C1 segment of cervical spinal cord (tissue), 14 donors: ENCODE measurements at places on chromosomes 11 and 22.

- DNase-seq = no peak
These were observed 6.2 kb downstream of the PICALM start for GRCh38 chr11:86062719-86063118.

- DNase-seq = no peak
These were observed 28.7 kb upstream of the LMO1 start for GRCh38 chr11:8292351-8292750.

DNA sequence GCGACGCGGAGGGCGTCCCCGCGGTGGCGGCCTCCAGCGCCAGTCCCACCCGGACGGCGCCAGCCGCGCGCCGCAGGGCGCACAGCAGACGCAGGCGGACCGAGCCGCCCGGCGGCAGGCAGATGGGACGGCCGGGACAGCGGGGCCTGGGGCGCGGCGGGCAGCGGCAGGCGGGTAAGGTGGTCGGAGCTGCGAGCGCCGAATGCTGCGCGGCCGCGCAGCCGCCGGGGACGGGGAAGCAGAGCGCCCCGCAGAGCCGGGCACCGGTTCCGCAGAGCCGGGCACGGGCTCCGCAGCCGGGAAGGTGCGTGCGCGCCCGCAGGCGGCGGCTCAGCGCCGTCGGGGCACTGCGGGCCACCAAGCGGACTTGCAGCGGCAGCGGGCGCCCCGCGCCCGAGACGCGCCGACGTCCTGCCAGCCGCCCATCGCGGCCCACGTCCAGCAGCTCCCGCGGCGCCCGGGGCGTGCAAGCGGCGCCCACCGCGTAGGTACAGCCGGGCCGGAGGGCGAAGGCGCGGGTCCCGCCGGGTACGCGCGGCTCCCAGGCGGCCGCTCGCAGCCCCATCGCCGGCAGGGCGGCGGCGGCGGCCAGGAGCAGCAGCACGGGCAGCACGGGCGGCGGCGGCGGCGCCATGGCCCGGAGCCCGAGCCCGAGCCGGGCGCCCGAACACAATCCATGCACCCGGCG lies 739 bp downstream of the CELSR1 start:
- DNase-seq = no peak

- no peak for DNase-seq
These were observed 38.7 kb downstream of the ELFN2 start for GRCh38 chr22:37388538-37388937.

DNA sequence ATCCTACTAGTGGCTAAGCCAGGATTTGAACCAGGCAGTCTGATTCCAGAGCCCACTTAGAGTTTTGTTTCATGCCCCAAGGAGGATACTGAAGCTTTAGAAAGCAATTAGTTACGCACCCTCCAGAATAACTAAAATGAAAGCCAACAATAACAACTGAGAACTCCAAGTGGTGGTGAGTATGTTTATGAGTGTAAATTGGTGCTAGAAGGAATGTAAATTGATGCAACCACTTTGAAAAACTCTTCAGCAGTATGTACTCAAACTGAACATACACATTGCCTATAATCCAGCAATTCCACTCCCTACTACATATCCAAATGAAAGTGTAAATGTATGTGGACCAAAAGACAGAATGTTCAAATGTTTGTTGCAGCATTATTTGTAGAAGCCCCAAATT lies 6.7 kb upstream of the ARL14EP start:
- no peak for DNase-seq

DNA sequence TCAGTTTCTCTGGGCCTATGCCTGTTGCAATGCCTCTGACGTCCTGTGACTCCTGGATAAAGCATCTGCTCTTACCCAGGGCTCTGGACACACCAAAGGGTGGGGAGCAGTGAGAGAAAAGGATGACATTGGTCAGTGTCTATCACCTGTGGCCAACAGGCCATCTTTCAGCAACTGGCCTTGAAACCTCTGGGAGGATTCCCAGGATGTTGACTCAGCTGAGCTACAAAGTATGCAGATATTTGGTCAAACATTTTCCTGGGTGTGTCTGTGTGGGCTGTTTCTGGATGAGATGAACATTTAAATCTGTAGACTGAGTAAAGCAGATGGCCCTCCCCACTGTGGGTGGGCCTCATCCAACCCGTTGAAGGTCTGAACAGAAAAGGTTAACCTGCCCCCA lies 149.9 kb downstream of the SPATA19 start:
- DNase-seq = no peak

DNA sequence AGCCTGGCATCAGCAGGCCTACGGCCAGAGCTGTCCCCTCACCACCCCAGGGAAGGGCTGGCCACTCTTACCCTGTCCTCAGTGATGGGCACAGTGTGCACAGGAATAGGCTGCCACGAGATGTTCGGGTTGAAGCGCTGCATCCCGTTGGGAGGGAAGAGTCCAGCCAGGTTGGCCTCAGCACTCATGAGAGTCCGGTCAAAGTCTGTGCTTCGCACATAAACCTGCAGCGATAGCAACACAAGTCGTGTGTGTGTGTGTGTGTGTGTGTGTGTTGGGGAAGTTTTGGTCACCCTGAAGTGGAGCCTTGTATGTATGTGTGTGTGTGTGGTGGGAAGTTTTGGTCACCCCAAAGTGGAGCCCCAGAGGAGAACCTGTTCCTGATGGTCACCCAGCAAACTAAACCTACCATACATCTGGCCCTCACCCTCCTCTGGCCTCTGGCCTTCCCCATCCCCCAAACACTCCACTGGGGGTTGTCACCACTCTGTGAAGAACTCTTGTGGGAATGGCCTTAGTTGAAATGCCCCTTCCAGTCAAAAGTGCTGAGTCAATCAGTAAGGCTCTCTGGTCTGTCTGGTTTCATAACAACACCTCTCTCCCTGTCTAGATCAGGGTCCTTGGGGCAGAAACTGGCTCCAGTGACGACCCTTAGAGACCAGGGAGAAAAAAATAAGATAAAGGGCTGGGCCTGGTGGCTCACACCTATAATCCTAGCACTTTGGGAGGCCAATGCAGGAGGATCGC lies 2.8 kb downstream of the ACP2 start:
- DNase-seq = no peak

DNA sequence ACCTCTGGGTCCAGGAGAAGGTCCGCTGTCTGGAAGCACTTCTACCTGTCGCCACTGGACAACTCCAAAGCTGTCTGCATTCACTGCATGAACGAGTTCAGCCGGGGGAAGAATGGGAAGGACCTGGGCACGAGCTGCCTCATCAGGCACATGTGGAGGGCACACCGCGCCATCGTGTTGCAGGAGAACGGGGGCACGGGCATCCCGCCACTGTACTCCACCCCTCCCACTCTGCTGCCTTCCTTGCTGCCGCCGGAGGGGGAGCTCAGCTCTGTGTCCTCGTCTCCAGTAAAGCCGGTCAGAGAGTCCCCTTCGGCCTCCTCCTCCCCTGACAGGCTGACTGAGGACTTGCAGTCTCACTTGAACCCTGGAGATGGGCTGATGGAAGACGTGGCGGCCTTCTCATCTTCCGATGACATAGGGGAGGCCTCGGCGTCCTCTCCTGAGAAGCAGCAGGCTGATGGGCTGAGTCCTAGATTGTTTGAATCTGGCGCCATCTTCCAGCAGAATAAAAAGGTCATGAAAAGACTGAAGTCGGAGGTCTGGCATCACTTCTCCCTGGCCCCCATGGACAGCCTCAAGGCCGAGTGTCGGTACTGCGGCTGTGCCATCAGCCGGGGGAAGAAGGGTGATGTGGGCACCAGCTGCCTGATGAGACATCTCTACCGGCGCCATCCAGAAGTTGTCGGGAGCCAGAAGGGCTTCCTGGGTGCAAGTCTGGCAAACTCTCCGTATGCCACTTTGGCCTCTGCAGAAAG lies 31.0 kb downstream of the ZBED4 start:
- DNase-seq = no peak

DNA sequence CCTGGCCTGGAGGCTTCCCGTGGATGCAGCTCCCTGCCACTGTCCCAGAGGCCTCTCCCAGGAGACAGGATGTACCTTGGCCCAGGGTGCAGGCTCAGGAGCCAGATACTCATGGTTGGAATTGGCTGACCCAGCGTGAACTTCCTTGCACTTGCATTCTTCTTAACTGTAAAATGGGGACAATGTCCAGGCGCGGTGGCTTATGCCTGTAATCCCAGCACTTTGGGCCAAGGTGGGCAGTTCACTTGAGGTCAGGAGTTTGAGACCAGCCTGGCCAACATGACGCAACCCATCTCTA lies 20.1 kb upstream of the ST3GAL4 start:
- no peak for DNase-seq

- no peak for DNase-seq
These were observed 30.6 kb downstream of the KIRREL3 start for GRCh38 chr11:126969865-126970479.

GRCh38 chr22:45916515-45916914 lies 60.4 kb downstream of the WNT7B start:
- DNase-seq = no peak

DNA sequence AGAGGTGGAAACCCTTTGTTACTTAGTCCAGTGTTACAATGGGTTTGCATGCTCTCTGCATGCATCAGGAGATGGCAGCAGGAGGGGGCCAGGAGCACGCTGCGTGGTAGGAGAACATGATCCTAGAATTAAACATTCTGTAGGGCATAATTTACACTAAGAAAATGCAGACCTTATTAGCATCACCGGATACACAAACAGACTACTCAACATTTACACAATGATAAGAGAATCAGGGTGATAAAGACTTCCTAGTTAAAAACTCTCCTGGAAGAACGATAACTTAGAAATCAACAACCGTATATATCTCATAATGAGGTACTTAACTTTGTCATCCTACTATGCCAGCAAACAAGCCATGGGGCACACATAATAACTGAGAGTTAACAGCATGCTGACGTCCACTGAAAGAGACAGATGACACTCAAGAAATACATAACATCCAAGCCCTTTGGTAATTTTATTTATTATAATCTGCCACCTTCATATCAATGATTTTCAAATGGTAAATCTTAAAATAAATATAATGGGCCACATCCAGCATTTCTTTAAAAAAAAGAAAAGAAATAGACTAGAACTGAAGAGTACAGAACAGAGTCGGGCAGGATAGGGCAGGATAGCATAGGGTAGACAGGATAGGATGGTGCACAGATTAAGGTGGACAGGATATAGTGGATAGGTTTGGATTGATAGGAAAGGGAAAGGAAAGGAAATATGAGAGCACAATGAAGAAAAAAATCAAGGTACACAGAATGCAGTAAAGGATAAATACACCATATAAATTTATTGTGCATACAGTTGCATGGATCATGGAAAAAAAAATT lies 27.5 kb downstream of the CADM1 start:
- DNase-seq = no peak

DNA sequence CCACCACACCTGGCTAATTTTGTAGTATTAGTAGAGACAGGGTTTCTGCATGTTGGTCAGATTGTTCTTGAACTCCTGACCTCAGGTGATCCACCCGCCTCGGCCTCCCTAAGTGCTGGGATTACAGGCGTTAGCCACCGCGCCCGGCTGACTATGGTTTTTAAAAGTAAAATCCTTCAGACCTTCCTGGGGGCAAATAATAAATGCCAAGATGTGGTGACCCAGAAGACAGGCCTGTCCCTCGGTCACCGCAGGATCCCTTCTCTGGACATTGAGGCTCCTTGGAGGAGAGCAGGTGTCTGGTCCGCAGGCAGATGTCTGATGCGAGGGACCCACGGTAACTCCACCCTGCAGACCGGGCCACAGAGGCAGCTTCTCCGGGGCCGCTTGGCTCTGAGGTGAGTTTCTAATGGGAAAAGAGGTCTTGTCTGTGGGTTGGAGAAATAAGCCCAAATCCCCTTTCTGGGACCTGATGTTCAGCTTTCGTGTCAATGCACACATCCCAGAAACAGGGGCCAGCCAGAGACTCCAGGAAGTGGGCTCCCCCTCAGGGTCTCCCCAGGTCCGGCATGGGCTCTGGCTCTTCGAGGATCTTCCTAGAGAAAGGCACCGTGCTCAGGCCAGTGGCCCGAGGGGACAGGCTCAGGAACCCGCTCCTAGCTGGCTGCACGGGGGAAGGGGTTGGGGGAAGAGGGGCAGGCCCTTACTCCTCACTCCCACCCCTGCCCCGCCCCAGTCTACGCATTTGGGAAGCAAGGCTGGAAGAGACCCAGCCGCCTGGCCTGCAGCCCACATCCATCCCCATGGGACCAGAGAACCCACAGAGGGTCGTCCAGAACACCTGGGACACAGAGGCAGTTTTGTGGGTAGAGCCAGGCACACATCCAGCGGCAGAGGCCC lies 100.6 kb downstream of the WNT7B start:
- DNase-seq = no peak

DNA sequence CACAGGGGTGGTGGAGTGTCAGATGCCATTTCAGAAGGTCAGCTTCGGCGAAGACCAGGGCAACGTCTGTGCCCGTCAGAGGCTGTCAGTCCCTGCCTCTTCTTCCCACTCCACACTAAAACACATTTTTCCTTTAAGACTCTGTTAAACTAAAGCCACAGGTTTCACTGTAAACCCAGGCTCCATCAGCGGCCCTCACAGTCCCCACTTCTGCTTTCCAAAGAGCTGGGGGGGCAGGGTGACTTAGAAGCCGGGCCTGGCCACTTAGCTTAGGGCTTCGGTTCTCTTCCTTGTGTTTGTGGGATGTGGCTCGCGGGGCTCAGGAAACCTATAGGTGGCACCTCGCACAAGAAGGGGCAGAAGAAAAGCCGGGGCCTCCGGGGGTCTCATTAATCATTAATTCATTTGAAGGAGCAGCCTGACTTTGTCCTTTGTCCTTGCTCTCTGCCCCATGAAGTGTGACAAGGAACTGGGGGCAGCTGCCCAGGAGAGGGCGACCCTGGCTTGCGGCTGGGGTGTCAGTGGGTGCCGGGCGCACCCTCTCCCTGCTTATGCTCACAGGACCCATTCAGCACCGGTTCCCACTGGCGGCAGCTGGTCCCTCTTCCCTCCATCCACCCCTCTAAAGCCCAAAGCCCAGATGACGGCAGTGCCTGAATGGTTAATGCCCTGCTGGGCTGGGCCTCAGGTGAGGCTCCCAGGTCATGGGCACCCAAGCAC lies 4.1 kb downstream of the SLC25A45 start:
- DNase-seq = no peak

- DNase-seq = no peak
These were observed 9.3 kb upstream of the MS4A15 start for GRCh38 chr11:60747359-60747873.
